ENCODE measurements at places on chromosomes 11 and 22.

GRCh38 chr11:97259884-97260283 lies 870.1 kb downstream of the JRKL start:
- DNase-seq, result no peak

GRCh38 chr22:50542416-50542927 lies 3.2 kb upstream of the KLHDC7B start:
- no peak for DNase-seq

GRCh38 chr22:23116506-23117263 lies 25.1 kb downstream of the RSPH14 start:
- DNase-seq, result no peak

DNA sequence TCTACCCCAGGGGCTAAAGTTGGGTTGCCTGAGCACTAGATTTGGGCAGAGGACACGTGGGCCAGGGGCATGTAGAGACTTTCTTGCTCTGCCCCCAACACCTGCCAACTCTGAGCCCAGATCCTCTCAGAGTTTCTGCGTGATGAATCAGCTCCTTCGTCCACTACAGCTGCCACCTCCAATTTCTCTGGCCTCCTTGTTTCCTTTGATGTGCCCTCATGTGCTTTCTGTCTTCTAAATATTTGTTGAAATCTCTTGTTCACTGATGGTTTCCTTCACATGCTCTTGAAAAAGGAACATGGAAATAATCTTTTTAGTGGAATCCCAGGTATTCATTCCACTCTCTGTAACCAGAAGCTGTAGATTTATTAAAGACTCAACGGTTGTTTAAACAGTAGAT lies 8.0 kb downstream of the IZUMO1R start:
- DNase-seq, result no peak

- no peak for DNase-seq
Observed at GRCh38 chr11:8813658-8814057, 97.3 kb upstream of the AKIP1 start.

- no peak for DNase-seq
Observed at GRCh38 chr11:66131937-66132632, 62.0 kb downstream of the PACS1 start.

DNA sequence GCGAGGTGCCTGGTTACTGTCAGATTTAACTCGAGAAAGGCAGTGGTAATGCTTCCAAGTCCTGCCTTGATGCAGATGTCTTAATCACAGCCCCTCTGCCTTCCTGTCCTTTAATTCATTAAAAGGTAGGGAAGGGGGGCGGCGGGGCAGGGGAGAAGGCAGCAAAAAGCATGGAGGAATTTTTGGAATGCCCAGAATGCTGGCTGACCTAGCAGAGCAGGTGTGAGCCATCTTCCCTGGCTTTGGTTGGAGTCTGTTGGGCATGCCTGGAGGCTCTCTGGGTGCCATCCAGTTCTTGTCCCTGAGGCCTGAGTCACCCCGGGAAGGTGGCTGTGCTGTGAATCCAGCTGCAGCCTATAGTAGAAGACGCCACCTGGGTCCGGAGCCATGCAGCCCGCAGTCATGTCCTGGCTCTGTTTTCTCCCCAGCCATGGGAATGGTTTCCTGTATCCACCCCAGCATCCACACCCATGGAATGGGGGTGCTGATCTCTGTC lies 15.6 kb downstream of the KIAA1671 start:
- no peak for DNase-seq

GRCh38 chr22:44628835-44629234 lies 73.2 kb upstream of the PRR5 start:
- no peak for DNase-seq

- no peak for DNase-seq
Observed at GRCh38 chr11:120285256-120285655, 39.8 kb upstream of the TLCD5 start.

GRCh38 chr22:40414311-40414710 lies 43.9 kb downstream of the SGSM3 start:
- DNase-seq, result no peak

GRCh38 chr22:25900880-25901279 lies 158.9 kb downstream of the MYO18B start:
- DNase-seq, result no peak

GRCh38 chr11:9017773-9018172 lies 14.0 kb upstream of the NRIP3 start:
- DNase-seq, result no peak

GRCh38 chr11:102220728-102221467 lies 96.4 kb upstream of the BIRC3 start:
- DNase-seq, result peak; percentile 74

DNA sequence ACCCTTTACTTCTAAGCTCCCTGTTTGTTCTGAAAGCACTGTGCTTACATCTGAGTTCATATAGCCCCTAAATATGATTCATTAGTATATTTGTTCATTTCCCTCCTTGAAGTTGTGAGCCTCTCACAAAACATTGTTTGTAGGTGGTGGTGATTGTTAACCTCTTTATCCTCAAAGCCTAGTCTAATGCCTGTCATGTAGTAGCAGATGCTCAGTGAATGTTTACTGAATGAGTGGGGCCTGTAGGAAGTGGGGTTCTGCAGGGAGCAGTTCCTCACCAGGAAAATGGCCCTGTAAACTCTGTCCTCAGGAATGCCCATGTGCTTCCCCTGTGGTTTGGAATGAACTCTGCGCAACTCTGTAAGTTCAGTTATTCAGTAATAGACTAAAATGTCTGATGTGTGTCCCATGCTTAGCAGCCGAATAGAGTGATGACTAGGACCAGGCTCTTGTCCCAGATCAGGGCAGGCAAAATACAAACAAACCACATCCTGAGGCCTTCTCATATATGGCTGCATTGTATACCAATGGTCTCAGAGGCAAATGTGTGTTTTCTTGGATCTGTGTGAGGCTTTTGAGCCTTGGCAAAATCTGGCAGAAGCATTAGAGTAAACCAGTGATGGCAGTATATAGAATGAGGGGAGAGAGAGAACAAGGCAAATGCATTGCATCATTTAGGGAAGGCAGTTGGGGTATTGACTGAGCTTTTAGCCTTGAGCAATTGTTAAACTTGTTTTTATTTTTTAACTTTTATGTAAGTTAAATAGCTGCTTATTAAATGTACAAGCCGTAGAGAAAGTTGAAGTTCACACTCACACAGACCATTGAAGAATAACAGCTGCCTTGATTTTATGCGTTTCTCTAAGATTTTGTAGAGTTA lies 91.4 kb upstream of the BIRC3 start:
- peak; percentile 97 for DNase-seq

- no peak for DNase-seq
Observed at GRCh38 chr11:67345247-67345919, 8.0 kb downstream of the POLD4 start.

GRCh38 chr11:46490666-46491065 lies 99.1 kb upstream of the CHRM4 start:
- peak; percentile 13 for DNase-seq

DNA sequence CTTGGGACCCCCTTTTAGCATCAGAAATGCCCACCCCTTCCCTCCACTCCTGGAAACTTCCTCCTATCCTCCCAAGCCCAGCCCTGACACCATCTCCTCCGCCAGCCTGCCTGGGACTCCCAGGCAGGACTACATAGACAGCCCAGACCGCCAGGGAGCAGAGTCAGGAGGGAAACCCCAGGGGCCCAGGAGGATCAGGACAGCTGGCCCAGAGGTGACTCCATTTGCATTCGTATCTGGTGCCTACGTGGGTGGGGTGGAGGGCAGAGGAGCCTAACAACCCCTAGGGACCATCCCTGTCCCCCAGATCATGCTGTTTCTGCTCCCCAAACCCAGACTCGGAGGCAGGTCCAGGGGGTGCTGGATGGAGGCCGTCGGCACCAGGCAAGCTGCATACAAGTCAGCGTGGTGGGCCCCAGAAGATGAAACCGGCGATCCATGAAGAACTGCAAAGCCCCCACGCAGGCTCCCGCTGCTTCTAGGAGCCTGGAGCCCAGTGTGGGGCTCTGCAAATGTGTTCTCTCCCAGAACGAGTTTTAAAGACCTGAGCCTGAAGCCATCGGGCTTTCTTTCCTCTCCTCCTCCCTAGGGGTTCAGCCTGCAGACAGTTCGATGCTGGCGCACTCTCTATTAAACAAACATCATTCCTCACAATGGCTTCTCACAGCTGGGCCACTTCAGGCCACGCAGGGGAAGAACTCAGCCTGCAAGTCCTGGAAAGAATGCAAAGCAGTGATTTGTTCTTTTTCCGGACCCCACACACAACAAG lies 1506.8 kb downstream of the BRD1 start:
- DNase-seq, result no peak

DNA sequence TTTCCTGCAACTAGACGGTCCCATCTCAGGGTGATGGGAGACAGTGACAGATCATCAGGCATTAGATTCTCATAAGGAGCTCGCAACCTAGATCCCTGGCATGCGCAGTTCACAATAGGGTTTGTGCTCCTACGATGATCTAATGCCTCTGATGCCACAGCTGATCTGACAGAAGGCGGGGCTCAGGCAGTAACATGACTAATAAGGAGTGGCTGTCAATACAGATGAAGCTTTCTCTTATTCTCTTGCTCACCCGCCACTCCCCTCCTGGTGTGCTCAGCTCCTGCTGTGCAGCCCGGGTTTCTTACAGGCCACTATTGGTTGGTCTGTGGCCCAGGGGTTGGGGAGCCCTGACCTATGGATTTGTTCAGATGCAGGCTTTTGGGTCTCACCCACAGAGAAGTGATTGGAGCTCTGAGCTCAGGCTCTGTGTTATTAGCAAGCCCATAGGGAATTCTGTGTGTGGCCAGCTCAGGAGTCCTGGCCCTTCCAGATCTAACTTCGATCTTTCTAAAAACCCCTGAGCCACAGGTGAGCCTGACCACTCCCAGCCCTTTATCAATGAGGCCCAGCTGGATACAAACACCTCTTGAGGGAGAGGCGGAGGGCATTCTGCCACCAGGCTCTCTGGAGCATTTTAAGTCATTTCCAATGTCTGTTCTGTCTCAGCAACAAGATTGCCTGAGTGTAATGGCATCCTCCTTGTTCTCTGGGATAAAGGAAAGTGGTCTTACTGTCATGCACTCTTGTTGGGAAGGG lies 351.8 kb downstream of the BUD13 start:
- DNase-seq, result no peak

GRCh38 chr11:64876229-64876750 lies 2.1 kb downstream of the EHD1 start:
- no peak for DNase-seq

GRCh38 chr11:398826-399225 lies 4.8 kb downstream of the PKP3 start:
- no peak for DNase-seq

DNA sequence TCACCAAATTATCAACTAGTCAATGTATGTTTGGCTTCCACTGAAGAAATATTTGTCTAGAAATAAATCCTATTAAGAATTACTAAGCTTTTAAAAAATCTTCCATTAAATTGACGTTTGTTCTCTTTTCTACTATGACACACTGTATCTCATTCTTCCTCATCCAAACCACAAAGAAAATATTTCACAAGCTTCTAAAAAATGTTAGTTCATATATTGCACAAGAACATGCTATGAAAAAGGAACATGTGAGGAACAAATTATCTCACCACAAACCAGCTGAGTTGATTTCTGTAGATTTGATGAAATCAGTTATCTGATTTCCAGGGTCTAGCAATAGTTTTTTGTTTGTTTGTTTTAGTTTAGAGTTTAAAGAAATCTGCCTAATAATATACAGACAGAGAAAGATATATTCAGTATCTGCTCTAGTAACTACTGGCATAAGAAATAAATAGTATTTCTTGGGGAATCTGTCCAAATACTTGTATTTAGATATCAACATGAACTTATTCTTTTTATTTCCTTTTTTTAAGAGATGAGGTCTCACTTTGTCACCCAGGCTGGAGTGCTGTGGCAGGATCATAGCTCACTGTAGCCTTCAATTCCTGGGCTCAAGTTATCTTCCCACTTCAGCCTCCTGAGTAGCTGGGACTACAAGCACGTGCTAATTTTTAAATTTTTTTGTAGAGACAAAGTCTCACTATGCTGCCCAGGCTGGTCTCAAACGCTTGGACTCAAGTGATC lies 161.7 kb downstream of the ATG16L2 start:
- peak; percentile 80 for DNase-seq

- DNase-seq, result no peak
Observed at GRCh38 chr11:129731316-129731715, 84.3 kb upstream of the TMEM45B start.

DNA sequence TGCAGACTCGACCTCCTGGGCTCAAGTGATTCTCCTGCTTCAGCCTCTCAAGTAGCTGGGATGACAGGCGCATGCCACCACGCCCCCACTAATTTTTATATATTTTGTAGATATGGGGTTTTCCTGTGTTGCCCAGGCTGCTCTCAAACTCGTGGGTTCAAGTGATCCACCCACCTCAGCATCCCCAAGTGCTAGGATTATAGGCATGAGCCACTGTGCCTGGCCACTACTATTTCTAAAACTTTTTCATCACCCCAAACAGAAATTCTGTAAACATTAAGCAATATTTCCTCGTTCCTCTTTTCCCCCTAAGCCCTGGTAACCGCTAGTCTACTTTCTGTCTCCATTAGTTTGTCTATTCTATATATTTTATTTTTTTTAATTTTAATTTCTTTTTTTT lies 9.0 kb upstream of the ATG16L2 start:
- DNase-seq, result no peak

DNA sequence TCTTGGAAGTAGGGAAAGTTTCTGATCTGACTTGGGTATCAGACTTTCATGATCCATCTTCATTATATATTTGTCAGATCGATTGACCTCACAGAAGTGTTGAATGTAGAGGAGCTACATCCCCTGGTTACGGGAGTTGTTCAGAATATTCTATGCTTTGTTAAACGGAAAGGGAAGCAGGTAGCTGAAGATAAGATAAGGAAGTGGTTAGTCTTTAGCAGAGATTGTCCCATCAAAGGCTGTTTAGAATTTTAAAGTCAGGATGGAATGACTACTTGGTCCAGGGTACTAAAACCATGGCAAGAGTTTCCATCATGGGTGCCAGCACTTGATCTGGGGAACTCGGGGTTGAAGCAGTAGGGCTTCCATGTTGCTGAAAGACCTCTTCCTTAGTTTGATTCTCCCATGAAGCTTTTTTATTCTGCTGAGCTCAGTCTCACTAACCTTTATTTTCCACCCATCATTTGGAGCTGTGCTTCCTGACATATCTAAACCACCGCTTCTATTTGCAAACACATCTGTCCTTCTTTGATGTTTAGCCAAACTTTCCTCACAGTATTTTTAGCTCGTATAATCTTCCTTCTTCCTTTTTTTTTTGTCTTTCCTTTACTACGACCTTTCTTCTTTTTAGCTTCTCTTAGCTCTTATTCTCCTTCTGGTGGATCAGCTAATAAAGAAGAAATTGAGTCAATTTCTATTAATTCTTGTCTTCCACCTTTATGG lies 4.0 kb upstream of the C22orf31 start:
- DNase-seq, result no peak

DNA sequence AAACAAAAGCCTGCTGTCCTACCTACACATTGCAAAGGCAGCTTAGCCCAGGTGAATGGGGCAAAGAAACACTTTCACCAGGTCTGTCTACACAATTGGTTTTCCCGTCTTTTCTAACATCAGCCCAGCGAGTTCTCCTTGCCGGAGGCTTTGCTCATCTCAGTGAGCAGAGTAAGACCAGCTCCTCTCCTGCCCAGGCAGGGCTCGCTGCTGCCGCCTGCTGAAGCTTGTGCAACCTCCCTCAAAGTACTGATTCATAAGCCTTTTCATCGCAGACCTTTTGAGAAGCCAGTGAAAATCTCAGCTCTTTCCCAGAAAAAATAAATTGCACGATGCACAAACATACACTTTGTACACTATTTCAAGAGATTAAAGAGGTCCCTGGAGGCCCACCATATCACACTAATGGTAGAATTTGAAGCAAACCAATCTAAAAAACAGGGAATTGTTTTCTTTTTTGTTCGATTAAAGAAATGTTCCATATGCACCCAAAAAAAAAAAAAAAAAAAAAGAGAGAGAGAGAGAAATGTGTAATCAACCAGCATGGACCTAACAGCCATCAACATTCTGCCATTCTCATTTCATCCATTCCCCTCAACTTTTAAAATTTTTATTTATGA lies 328.1 kb upstream of the MPPED2 start:
- no peak for DNase-seq

- no peak for DNase-seq
Observed at GRCh38 chr11:111715142-111715816, 50.9 kb downstream of the PPP2R1B start.
